ENCODE measurements at places on chromosomes 2 and 18.

DNA sequence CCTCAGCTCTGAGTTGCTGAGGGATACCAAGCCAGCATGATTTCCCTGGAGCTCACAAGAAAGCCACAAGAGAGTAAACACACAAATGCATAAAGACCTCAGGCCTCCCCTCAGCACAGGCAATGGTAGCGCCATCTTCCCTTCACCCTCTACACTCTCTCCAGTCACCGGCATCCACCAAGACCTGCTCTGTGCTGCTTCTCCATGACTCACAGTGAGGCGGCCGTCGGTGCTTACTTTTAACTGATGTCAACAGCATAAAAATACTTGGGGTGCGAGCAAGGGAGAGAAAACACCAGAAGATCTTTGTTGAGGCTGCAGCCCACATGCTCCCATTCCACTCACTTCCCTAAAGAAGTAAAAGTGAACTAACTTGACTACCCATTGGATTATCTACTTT lies 46.7 kb downstream of the L3MBTL4 start:
- DNase-seq: no peak

DNA sequence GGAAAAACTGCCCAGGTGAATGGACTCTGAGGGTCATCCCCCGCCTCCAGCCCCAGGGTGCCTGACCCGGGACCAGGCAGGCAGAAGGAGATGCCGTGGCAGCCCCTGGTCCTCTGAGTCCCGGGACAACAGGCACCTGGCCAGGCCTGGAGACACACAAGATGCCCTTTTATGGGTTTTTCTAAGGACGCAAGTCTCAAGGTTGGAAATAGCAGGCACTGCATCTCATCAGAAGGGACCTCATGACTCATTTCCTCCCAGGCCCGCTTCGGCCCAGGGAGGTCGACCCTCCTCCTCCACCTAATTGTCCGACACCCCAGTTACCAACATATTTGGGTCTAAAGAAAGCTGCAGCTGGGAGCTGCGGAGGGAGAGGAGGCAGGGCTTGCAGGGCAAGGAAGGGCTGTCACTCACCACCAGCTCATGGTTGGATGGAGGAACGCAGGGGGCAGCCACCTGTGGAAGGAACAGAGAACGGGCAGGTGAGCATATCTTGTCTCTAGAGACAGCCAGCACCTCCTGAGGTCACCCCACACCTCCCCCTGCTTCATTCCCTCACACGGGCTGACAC lies 82.9 kb downstream of the TNS1 start:
- no peak for DNase-seq

DNA sequence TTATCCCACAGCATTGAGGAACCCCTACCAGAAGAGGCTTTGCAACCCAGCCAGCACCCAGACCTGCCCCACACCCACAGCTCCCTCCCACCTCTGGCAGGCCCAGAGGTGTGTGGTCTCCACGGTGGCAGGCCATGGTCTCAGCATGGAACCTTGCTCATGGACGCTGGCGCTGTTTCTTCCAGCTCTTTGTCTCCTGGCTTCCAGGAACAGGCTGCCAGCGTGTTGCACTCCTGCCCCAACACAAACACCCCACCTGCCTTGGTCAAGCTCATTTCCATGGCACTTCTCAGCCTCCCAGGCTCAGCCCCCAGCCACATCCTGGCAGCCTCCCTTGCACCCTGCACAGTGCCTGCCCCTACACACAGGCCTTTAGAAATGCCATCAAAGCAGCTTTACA lies 31.7 kb downstream of the EN1 start:
- no peak for DNase-seq

DNA sequence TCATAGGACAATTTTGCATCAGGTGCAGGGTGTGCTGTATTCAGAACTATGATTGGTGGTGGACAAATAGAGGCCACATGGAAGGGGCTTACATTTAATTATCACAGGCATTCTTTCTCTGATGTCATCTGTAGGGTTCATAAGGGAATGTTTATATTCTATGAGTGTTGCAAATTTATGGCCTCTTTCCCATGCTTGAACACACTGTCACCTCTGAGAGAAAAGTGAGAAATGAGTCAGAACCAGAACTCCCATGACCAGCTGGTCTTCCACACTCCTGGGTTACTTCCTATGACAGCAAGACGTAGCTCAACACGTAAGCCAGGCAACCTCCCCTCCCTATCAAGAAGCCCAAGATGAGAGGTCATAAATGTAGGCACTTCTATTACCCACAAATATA lies 310.8 kb downstream of the PIEZO2 start:
- DNase-seq: no peak

DNA sequence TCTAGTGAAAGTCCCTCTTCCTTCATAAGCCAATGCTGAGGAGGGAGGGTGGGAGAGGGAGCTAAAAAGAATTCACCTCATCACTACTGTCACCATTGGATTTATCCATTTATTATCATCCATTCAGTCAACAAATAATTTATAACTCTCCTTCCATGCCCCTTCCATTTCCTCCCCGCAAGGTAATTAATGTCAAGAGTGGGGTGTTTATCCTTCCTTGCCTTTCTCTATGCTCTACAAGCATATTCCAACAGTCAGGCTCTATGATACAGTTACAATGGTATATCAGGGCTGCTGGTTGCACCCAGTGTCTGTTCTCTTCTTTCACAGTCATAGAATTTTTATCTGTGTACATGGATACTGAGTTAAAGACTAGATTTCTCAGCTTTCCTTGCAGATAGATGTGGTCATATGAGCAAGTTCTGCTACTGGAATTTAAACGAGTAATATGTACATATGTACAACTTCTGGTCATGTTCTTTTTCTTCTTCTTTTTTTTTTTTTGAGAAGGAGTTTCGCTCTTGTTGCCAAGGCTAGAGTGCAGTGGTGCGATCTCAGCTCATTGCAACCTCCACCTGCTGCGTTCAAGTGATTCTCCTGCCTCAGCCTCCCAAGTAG lies 5.1 kb upstream of the MFSD6 start:
- DNase-seq: no peak

DNA sequence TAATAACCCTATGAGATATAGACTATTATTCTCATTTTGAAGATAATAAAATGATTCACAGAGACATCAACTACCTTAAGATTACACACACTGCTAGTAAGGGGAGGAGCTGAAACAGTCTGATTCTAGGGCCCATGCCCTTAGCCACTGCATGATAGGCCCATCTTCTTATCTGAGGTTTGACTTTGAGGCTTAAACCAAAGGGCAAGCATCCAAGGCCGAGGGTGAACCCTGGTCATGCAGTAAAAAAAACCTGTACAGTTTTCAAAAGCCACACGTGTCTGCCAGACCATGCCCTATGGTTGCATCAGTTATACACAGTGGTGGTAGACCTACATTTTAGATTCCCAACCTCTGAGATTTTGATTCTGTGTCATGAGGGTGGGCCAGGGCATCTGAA lies 44.8 kb downstream of the POLE4 start:
- DNase-seq: no peak

DNA sequence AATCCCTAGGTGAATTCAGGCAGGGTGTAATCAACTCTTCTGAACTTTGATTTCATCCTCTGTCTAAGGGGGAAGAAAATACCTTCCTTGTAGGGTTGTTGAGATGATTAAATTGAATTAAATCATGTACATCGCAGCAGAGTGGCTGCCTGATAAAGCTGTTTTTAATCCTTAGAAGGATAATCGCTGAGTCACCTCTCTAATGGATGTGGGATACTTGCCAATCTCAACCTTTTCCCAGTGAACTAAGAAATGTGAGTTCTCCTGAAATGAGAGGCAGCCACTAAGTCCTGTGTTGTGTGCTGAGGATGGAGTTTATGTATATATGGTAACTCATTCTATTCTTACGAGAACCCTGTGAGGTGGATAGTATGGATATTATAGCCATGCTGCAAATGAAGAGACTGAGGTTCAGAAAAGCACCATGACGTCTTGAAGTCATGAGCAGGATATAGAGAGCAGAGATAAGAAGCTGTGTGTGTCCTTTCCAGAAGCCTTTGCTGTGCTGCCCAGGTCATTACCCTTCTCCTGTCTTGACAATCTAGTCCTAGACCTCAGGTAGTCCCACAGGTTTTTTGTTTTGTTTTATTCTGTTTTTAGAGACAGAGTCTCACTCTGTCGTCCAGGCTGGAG lies 93.3 kb downstream of the HNRNPLL start:
- no peak for DNase-seq

DNA sequence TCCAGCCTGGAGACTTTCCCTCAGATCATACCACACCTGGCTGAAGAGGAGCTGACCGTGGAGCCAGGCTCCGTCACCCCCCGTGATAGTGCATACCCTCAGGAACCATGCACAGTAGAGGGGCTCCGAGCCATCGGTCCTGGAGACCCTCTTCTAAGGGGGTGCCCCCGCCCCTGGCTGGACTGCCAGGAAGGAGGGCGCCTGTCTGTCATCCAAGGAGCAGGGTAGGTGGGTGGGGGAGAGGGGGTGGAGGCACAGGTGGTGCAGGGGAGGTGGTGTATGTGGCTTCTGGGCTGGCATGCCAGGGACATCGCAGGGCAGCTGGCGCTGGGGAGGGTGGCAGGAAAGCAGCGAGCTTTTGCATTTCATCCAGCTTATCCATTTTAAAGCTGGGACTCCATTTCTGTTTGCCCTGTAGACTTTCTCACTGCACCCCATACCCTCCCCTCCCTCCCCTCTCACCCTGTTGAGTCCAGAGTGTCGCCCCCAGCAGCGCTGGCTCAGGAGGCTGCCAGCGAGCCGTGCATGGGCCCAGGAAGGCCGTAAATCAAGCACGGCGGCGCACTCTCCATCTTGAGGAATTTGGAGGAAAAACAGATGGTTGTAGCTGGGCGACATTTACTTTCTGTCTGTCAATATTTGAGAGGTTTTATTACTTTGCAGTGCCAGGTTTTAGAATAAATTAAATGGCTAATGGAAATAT lies 56.2 kb upstream of the HS6ST1 start:
- no peak for DNase-seq

DNA sequence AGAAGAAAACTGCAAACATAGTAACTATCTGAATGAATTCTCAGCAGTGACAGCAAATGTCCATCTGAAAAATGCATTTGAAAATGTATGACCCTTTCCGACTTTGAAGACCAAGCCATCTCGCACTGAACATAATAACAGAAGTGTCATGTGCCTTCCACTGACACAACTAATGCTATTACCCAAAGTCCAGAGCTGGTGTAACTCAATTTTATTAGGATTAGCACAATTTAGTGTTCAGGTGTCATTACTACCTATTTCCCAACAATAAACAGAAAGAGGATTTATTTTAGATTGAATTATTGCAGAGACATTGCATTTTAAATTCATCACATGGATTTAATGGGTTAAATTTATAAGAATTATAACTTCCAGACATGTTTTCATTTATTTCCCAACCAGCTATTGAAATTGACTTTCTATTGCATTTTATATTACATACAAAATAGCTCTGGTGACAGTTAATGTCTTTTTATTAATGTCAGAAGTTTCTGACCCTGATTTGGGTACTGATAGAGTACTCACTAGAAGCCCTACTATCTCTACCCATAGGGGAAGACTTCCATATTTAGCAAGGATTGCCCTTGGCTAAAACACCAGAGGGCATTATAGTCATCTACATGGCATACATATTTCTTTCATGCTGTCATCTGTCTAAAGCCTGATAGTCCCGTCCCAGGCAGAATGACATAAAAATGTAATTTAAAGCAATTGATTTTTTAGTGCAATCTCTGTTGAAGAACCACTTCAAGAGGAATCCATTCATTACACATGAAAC lies 7.0 kb upstream of the STK39 start:
- peak; percentile 41 for DNase-seq

DNA sequence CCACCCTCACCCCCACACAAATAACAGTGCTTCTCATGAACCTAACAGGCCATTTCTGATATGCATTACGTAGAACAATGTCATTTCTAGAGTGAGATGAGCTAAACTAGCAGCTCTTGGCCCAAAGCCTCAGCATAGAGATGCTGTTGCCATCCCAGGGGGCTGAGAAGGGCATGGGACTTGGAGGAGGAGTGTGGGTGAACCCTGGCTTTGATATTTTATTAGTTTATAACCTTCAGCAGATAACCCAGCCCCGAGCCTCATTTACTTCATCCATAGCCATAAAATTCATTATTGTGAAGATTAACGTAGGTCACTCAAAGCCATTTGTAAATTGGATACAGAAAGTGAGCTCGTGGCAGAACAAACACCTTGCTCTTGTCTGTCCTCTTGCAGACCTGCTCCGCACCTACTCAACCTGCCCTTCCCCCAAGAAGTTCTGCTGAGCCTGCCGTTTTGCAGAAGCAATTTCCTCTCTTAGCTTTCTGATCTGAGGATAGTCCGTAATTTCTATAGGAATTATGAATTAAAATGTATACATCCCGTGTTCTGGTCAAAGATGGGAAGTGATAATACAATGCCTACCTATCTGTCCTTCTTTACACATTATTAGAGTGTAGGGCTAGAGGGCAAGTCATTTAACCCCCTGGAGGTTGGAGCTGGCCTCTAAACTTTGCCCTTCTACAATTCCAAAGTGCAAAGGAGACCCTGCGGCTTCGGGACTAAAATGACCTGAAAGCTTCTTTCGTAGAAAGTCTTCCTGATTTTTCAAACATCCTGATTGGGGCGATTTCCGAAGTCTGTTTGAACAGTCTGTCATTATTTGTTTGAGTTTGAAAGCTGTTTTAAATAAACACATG lies 187.4 kb downstream of the BCL2 start:
- no peak for DNase-seq

All from HCT116 (cell line).